ENCODE measurements at places on chromosomes 2 and 18. TPM values are rescaled to one million over a fixed set of nuclear protein-coding genes. Genes with fewer than 3 reads are reported as not detected.

Gene NT5DC4
- 2.1 TPM for total RNA-seq

Gene VIT
- not detected for total RNA-seq

Gene IL1RN
- total RNA-seq, result not detected

Gene TNFAIP6
- 0.29 TPM for total RNA-seq
